ENCODE measurements at places on chromosomes 13 and 19. TPM values are rescaled to one million over a fixed set of nuclear protein-coding genes. Genes with fewer than 3 reads are reported as not detected.
A peak's percentile ranks its signal among the peaks of the same experiment; 100 is the strongest.

The TEX101 gene
- not detected for total RNA-seq

The DAND5 gene
- total RNA-seq: not detected

DNA sequence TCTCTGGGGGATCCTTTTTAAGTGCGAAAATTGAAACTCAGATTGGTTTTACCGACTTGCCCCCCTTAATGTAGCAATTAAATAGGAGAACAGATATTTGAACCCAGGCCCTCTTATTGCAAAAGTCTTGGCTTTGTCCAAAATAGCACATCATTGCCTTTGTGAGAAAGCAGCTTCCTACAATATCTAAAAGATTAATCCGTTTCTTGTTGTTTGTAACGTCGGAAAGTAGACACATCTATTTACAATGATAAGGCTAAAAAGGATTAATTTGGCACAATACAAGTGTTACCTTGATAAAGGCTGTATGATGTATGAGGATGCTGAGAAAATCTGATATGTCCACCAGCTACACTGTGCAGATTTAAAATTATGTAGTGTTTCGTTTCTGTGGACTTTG is 108.7 kb upstream of the SLC10A2 start:
- DNase-seq: no peak

- DNase-seq: peak; percentile 27
Observed at GRCh38 chr13:20024702-20025101, 66.2 kb downstream of the ZMYM2 start.

DNA sequence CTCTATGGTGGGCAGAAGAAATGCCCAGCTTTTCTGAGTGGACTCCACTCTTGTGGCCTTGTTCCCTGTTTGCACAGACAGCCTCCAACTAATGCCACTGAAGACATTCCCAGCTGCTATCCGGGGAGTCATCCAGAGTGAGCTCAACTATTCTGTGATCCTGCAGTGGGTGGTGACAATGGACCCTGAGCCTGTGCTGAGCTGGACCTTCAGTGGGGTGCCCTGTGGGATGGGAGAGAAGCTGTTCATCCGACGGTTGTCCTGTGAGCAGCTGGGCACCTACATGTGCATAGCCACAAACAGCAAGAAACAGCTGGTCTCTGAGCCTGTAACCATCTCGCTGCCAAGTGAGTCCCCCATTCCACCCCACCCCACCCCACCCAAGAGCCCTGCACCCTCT is 10.3 kb downstream of the IGSF23 start:
- DNase-seq: no peak

GRCh38 chr13:113835461-113836270 is 28.2 kb downstream of the GAS6 start:
- no peak for DNase-seq
